ENCODE measurements at places on chromosomes 11 and 22. TPM values are rescaled to one million over a fixed set of nuclear protein-coding genes. Genes with fewer than 3 reads are reported as not detected.

Gene OR8G5
- total RNA-seq = not detected

Gene NUP160
- total RNA-seq = 31.5 TPM

Gene GGTLC2
- not detected for total RNA-seq

Gene FIBIN
- not detected for total RNA-seq

Gene TRIM29
- total RNA-seq = 11.1 TPM

Gene OR5B21
- total RNA-seq = not detected

Gene CBLIF
- total RNA-seq = not detected
